ENCODE measurements at places on chromosomes 2 and 18.
A peak's percentile ranks its signal among the peaks of the same experiment; 100 is the strongest.

GRCh38 chr2:184971546-184972068 lies 373.3 kb downstream of the ZNF804A start:
- no peak for DNase-seq

- DNase-seq, result no peak
Measured at GRCh38 chr2:147913701-147914480, 69.1 kb downstream of the ACVR2A start.

DNA sequence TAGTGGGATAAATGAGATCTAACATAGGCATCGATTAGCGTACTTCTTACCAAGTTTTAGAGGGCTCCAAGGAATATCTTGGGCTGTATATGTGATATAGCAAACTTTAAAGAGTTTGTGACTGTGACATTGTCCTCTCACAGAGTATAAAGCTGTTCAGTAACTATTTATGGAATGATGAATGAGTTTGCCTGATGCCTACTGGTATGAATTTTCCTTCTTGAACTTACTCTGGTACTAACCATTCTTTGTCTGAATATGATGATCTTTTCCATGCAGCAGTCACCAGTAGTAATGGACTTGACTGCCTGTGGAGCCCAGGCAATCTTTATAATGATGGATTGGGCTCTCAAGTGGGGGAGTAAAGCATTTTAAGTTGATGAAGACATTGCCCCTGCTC lies 120.5 kb downstream of the PARD3B start:
- no peak for DNase-seq

DNA sequence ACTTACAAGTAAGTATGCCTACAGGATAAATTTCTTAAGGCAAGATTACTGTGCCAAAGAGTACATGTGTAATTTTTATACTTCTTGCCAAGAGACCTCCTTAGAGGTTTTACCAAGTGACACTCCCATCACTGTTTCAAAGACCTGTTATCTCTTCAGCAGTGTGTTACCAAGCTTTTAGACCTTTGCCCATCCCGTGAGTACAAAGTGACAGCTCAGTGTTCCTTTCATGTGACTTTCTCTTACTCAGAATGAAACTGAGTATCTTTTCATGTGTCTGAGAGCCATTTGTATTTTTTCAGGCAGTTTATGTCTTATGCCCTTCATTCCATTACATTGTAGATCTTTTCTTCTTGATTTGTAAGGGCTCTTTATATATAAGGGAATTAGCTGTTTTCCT lies 287.5 kb upstream of the SALL3 start:
- DNase-seq, result no peak

DNA sequence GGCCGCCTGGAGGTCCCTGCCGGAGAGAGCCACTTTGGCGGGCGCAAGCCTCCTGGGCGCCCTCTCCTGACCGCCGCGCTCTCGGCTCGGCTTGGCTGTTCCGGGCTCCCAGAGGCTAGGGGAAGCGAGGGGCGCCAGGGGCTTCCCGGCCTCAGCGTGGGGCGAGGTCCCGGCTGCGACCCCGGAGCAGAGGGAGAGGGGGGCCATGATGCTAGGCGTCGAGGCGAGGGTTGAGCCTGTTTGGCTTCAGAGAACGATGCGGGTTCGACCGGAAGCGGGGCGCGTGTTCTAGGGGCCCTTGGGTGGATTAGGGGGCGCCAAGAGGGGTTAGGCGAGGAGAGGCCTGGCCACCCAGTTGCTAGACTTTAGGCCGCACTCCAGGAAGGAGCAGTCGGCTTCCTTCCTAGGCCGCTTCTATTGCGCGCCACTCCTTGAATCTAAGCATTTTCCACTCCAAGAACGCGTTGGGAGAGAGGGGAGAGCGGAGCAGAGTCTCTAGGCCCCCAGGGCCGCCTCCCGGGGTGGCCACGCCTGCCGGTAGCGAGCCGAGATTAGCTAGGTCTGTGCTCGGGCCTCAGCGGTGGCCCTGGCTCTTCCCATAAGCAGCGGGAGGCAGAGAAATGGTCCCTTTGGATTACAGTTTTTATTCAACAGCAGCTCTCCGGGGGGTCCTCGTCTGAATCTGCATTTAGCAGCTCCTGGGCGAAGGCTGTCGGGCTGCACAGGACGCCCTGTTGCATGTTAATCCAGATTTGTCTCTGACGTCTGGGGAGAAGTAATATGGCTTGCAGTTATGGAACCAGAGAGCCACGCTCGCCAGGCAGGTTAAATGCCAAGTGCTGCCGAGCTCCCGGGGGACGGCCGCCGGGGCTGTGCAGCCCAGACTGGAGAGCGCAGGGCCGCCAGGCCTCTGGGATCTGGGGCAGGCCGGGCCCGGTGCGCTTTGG lies 11.3 kb downstream of the MEIS1 start:
- peak; percentile 74 for DNase-seq

GRCh38 chr2:102615620-102616436 lies 3.5 kb upstream of the SLC9A2 start:
- no peak for DNase-seq

DNA sequence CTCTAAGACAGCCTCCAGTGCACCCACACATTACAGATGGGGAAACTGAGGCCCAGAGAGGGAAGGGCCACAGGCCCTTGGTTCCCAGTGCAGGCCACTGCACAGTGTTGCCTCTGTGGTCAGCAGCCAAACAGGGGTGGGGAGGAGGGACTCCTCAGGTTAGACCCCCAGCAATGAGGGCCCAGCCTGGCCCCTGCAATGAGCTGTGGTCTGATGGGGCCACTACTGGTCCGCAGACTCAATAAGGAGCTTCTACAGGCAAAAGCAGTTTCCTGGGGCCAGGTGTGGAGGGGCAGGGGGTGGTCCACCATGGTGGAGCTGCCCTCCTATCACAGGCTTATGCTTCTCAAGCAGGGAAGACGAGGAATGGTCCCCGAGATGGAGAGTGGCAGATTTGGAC lies 87.6 kb downstream of the HS1BP3 start:
- no peak for DNase-seq

GRCh38 chr2:158677542-158677941 lies 117.6 kb upstream of the DAPL1 start:
- DNase-seq, result no peak

DNA sequence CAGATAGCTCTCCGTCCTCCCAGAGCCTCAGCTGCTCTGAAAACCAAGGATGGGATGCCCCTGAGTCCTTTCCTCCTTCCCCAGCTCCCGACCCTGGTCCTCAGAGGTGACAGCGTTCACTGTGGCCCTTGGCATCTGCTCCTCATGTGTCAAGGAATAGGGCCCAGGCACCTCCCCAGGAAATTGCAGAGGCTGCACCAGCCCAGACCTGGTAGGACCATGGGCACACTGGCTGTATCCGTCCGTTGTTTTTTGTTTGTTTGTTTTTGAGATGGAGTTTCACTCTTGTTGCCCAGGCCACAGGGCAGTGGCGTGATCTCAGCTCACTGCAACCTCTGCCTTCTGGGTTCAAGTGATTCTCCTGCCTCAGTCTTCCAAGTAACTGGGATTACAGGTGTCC lies 37.5 kb upstream of the SLC66A3 start:
- DNase-seq, result no peak

DNA sequence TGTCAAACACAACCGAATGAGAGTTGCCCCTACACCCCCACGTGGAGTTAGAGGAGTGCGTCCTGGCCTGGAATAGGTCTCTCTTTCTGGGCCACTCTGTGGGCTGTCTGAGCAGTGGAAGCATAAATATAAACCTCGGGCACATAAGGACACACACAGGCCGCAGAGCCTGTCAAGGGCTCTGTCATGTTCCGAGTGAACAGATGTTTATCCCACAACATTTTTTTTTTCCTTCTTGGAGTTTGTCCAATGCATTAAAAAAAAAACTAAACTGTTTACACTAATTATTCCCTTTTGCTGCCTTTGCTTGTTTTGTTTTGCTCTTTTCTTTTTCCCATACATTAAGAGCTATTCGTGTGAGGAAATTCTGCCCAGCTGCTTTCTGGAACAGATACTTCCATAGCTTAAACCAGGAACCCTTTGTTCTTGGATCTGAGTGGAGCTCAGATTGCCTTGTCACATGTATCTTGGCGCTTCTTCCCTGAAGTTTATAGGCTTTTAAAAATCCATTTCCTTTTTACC lies 228.3 kb upstream of the FOSL2 start:
- no peak for DNase-seq

DNA sequence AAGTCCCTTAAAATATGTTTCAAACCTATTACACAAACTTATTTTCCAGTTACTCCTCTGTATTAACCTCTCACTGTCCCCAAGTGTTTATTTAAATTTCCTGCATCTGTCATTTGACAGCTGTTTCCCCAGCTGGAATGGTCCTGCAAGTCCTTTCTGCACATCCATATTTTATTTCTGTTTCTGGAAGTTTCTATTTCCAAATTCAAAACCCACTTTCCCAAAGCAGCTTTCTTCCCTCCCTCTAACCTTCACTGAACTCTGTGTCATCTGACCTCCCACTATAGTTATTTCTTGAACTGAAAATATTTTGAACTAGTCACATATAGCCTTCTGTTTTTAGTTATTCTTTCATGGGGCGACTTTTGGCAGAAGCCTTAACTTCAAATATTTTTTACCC lies 459.4 kb upstream of the MC4R start:
- DNase-seq, result no peak

- no peak for DNase-seq
Measured at GRCh38 chr2:27261926-27262298, 935 bp downstream of the SLC30A3 start.

DNA sequence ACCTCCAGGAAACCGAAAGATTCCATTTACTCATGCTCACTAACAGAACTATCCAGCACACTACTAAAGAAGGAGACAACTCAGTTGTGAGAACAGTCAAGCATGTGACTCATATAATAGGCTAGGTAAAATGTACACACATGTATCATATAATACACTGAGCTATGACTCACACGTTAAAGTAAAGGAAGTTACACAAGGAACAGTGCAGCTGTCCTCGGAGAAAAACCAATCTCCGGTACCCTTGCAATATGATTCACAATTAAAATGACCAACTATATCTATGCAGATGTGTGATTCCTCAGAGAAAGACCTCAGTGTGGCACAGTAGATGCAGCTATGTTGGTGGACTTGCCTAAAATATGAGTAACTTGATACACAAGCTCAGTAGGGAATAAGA lies 76.5 kb downstream of the STRN start:
- DNase-seq, result no peak

- DNase-seq, result no peak
Measured at GRCh38 chr2:191845248-191845715, 1.6 kb downstream of the CAVIN2 start.

Measured in type B pancreatic cell (in vitro differentiated cells).